Mesendoderm (in vitro differentiated cells): ENCODE measurements at places on chromosomes 13 and 19.

DNA sequence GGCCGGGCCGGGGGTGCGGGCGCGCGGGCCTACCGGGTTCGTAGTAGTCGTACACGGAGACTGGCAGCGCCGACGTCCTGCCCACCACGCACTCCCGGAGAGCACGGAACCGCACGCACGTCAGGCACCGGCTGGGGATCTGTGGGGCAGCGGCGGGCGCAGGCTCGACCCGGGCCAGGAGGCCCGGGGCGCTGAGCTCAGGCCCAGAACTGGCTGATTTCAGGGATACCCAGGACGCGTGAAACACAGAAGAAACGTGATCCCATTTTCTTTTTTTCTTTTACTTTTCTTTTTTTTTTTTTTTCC, 9.0 kb downstream of the F2RL3 start:
- no peak for DNase-seq

DNA sequence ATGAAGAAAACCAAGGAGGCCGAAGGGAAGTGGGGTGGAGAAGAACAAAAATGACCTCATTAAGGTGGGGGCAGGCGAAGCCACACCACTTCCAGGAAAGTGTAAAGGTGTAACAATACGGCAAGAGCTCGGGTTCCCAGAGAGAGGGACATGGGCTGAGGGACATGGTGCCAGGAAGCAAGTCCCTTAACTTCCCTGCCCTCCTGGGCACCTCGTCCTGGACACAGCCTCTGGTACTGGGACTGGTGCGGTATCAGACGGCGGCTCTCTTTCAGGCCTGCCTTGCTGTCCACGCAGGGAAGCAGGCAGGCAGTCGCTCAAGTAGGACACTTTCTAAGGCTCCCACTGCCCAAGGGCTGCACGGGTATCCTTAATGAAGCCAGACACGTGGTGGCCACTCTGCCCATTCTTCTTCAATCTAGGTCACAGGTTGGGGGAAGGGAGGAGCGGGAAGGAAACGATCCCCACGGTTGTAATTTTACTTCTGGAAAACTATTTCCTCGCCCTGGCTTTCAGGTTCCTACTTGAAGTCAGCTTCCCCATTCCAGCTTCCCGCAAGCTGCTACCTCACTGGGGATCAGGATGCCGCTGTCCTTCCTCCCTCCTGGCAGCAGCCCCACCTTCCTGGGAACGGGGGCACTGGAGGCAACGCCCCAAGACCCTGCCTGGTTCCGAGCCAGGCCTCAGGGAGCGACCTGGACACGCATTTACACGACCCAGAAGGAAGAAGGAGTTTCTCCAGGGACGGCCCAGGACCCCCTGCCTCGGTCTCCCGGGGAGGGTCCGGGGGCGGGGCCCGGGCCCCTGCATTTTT, 1.2 kb downstream of the AP3D1 start:
- DNase-seq, result no peak

DNA sequence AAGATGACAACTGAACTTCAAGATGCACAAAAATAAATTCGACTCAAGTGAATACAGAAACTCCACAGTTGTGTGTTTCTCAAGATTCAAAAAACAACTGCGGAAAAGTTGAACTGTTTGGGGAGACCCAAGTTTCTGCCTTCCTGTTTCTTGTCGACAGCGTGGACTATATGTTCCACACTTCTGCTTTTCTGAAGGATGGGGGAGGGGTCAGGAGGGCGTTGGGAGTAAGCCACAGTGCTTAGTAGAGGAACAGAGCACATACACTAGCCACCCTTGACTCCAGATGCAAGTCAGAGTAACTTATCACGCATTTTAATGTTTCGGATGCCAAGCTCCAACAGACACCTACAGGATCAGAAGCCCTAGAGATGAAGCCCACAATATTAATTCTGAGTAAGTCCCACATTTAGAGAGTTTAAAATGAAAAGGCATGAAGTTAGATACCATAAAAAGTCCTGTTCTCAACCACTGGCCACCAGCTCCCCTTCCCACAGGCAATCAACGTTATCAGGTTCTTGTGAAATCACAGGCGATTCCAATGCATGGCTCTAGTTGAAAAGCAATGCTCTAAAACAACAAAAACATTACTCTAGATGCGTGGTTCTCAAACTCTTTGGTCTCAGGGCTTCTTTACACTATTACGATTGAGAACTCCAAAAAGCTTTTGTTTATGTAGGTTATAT, 4.2 kb downstream of the TUBGCP3 start:
- DNase-seq, result no peak

- DNase-seq, result no peak
Observed at GRCh38 chr13:60000081-60000480, 163.6 kb downstream of the DIAPH3 start.

DNA sequence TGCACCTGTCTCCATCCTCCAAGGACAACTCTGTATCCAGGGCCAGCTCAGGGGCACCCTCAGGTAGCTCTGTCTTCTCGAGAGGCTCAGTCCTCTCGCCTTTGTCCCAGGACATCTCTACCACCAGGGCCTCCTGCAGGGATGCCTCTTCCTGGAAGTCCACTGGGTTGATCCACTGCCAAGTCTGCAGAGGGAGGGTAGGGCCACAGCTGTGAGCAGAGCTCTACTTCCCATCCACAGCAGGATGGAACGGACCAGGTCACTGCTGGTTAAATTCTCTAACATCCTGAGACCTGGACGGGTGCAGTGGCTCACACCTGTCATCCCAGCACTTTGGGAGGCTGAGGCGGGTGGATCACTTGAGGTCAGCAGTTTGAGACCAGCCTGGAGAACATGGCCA, 26.8 kb downstream of the IL12RB1 start:
- no peak for DNase-seq

GRCh38 chr19:37095859-37096258, 17.6 kb downstream of the ZNF420 start:
- no peak for DNase-seq

DNA sequence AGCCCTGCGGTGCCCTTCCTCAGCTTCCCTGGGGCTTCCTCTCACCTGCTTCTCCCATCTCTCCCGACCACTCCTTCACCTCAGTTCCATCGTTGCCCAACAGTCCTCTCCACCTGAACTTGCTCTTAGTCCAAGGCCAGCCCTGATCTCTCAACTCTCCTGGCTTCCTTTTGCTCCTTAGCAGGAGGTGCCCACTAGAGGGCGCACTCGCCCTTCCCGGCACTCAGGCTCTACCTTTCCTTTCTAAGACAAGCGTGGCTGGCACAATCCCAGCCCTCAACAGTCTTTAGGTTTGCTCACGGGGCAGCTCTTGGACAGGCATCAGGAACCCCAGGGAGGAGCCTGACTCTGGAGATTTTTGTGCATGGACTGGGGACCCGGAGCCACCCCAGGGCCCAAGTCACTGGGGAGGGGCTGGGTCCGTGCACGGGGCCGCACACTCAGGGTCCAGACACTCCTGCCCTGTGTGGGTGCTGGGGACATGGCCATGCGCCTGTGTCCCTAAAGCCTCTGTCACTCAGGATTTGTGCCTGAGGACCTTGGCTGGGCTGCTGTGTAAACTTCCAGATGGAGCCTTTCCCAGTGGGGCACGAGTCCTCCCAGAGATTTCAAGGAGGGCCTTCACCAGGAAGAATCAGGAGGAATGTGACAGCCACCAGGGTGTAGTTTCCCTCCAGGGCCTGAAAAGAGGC, 12.1 kb upstream of the CEACAM8 start:
- peak; percentile 46 for DNase-seq

DNA sequence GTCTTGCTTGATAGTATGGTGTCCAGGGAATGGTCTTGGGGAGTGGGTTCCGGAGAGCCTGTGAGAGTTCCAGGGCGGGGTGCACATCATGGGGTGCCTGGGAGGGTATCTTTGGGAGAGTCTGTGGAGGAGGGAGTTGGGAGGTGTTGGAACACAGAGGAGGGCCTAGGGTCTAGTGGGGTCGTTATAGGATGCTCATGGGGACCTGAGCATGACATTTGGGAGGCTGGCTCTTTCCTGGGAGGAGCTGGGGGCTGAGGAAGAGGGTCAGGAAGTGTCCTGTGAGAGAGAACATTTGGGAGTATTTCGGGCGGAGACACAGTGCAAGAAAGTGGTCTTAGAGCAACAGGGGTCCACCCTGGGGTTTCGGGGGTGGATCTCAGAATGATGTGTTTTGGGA, 2.7 kb downstream of the ACTL9 start:
- no peak for DNase-seq

DNA sequence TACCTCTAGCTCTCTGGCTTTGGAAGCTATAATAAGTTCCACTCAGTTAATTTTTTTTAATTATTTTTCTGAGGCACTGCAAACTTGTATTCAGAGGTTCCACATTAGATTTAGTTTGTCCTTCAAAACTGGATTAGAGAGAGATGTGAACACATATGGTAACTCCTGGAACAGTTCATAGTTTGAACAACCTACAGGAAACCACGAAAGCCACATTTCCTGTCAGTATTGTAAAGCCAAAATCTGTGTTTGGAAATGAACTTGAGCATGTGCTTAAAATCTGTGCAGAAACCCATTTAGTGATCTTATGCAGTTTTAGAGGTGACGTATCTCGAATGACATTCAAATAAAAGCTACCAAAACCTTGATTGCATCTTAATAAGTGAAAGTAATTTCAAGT, 1952.0 kb downstream of the OLFM4 start:
- no peak for DNase-seq

DNA sequence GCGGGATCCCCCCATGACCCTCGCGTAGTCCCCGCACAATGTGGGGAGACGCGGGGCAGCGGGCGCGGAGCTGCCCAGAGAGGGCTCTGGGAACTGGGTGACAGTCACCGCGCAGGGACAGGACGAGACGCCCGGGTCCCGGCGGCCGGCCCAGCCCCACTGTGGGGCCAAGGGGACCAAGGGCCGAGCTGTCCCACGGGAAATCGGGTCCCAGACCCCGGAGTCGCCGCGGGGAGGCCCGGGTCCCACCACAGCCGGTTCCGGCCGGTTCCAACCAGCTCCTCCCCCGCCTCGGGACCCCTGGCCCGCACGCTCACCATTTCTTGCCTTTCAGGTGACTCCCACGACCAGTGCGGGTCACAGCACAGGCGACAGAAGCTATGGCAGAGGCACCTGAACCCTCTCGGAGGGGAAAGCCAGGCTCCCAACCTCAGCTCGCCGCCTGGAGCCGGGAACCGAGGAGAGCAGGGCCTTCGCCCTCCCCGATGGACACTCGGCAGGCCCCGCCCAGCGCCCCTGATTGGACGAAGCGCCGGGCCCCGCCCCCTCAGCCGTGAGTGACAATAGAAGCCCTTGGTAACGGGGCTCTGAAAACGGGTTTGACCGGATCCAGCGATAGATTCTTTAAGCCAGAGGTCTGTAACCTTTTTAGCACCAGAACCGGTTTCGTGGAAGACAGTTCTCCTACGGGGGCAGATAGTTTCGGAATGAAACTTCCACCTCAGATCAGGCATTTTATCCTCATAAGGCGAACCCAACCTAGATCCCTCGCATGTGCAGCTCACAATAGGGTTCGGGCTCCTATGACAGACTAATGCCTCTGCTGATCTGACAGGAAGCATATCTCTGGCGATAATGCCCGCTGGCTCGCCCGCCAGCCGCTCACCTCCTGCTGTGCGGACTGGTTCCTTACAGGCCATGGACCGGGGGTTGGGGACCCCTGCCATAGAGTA, at the start of gene ZNF433:
TSS of gene ZNF433 (minus strand) at position 460 of the 953 bp plus-strand sequence. CDS start at position 320, 140 bp downstream.
- peak; percentile 98 for DNase-seq

DNA sequence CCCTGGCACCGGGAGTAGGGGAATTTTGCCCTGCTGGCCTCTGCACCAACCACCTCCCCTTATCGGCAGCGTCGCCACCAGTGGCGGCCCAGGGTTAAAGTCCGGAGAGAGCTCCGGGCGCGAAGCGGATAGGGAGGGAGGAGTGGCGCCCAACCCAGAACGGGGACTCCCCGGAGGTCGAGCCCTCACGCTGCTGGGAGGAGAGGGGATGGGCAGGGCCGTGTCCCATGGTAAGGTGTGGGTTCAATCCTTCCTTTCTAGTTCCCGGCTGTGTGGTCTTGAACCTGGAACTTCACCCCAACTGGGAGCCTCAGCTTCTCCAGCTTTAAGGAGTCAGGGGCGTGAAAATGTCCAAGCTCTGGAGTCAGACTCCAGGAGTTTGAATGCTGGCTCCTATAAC, 23.3 kb upstream of the BCL3 start:
- no peak for DNase-seq

DNA sequence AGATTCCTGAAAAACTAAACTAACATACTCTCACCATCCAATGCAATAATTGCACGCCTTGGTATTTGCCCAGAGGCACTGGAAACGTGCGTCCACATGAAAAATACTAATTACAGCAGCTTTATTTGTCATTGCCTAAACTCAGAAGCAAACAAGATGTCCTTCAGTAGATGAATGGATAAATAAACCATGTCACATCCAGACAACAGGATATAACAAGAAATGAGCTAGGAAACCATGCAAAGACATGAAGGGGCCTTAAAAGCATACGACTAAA, 25.0 kb downstream of the ELL start:
- no peak for DNase-seq

DNA sequence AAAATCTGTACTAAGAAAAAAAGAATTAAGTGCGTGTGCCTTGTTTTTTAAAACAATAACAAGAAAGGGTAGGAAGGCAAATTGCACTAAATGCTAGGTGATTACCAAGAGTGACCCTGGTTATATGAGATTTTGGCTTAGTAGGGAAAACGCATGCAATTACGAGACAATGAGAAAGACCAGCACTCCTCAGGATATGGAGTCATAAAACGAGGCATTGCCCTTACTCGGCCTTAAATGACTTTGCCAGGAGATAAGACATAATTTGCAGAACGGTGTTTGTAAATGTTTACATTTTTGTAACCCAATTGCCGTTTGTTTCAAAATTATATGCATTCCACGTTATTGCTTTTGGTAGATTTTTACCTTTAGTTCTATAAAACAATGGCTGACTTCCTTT, 179.8 kb downstream of the RBM26 start:
- no peak for DNase-seq

GRCh38 chr19:39568604-39569003, 28.6 kb upstream of the EID2 start:
- DNase-seq, result no peak

- no peak for DNase-seq
Observed at GRCh38 chr13:49681842-49682435, 9.3 kb downstream of the EBPL start.

- no peak for DNase-seq
Observed at GRCh38 chr13:110610955-110611595, 4.3 kb upstream of the NAXD start.

DNA sequence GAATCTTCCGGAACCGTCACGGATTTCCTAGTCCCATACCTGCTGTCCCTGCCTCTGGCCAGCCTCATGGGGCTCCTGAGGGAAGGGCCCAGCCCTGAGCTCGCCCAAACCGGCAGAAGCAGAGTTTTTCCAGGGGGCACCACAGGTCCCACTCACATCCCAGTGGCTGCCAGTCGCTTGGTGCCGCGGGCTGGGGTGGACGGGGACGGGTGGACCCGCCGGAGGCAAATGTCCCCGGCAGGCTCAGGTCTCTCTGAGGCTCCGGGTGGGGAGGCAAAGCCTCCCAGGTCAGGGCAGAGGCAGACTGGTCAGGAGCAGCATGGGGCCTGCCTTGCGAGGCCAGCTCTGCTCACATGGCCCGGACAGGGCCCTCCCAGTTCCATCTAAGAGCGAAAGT, 24.8 kb downstream of the ADPRHL1 start:
- DNase-seq, result no peak

GRCh38 chr13:52797176-52797575, 51.3 kb downstream of the PCDH8 start:
- DNase-seq, result no peak
